ENCODE measurements at places on chromosomes 7 and 10. TPM values are rescaled to one million over a fixed set of nuclear protein-coding genes. Genes with fewer than 3 reads are reported as not detected.

Gene OGDHL
- total RNA-seq, result not detected

Gene RAPGEF5
- total RNA-seq, result 121 TPM

Gene PDLIM1
- 59.9 TPM for total RNA-seq

Gene ANXA8L1
- 0.06 TPM for total RNA-seq

Gene GJD4
- not detected for total RNA-seq

Gene FAM24B
- total RNA-seq, result 3.8 TPM

Gene KEL
- total RNA-seq, result 0.18 TPM

Gene GIMAP2
- total RNA-seq, result 31.6 TPM

Gene ZSCAN25
- total RNA-seq, result 7.1 TPM

Gene NME8
- total RNA-seq, result not detected

Gene TAS2R5
- total RNA-seq, result 0.34 TPM

Gene EDRF1
- total RNA-seq, result 13.0 TPM

Gene NFKB2
- total RNA-seq, result 88.4 TPM

Gene CTAGE15
- total RNA-seq, result not detected

Gene PDK4
- 8.7 TPM for total RNA-seq

Gene PAPOLB
- total RNA-seq, result not detected

Gene ANXA7
- 76.1 TPM for total RNA-seq

Gene CNTNAP2
- under 0.01 TPM for total RNA-seq

Gene PRKAR2B
- total RNA-seq, result 28.7 TPM

Gene ITIH2
- not detected for total RNA-seq

Gene MRLN
- total RNA-seq, result not detected

Gene SYPL1
- 56.7 TPM for total RNA-seq

Gene STEAP1B
- total RNA-seq, result 16.4 TPM

Gene MSMB
- not detected for total RNA-seq

Gene CDCA7L
- total RNA-seq, result 36.5 TPM

Gene NUTM2B
- total RNA-seq, result 0.99 TPM

Gene ASAH2B
- total RNA-seq, result 2.3 TPM

Gene PLEKHS1
- total RNA-seq, result not detected

Gene HMX3
- total RNA-seq, result not detected

Gene NEUROD6
- total RNA-seq, result not detected

Gene CALHM3
- not detected for total RNA-seq

Gene AKR1D1
- not detected for total RNA-seq

Gene PNLIP
- total RNA-seq, result not detected

Gene DNAJC30
- total RNA-seq, result 4.6 TPM

All from glomerular endothelial cell (primary cell).